SHP77 (cell line): ENCODE measurements at places on chromosomes 2 and 18.

DNA sequence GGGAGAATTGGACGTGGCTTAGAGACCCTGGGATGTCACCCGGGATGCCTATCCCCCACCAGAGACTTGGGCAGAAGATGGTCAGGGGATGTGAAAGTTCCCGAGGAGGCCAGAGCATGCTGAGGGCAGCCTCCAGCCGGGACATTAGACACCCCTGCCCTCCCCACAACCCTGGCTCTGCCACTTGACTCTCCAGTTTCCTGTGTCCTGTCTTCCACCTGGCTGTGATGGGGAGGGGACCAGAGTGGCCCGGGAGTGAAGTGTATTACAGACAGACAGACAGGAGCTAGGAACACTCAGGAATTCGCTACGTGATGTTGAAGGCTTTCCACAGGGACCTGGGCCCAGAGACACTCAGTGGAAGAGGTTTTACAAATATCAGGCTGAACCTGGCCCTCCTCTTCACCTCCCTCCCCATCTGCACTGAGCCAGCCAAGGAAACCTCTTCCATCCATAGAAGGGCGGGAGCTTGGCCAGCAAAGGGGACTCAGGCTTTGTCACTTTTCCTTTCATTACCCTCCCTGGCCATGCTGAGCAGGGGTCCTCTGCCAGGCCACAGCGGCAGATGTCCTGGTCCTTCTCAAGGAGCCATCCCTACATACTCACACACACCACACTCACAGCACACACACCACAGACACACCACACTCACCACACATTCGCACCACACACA, 60.7 kb downstream of the SDC1 start:
- no peak for DNase-seq

GRCh38 chr2:11872247-11872947, 126.0 kb downstream of the LPIN1 start:
- DNase-seq = peak; percentile 67

- DNase-seq = no peak
These were observed 32.1 kb downstream of the PPM1B start for GRCh38 chr2:44200759-44201158.

DNA sequence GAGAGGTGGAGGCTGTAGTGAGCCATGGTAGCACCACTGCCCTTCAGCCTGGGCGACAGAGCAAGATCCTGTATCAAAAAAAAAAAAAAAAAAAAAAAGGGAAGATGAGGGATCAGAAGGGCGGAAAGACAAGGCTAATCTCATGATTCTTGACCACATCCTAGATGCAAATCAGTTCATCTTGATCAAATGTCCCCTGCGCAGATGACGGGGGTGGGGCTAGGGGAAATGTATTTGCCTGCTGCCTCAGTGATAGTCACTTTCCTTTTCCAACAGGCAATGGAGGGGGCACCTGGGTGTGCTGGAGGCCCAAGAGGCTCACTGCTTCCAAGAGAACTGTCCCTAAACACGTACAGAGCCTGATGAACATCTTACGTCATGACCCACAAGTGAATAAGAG, 3.7 kb upstream of the EMILIN2 start:
- DNase-seq = no peak

DNA sequence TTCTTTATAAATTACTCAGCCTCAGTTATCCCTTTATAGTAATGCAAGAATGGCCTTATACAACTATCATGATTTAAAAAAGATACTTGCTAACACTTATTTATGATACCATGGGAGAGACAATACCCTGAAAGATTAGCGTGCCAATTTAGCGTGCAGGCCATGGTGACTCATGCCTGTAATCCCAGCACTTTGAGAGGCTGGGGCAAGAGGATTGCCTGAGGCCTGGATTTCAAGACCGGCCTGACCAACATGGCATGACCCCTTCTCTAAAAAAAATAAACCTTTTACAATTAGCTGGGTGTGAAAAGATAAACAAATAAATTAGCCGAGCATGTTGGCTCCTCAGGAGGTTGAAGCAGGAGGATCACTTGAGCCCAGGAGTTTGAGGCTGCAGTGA, 493.4 kb upstream of the FSIP2 start:
- no peak for DNase-seq

GRCh38 chr2:38123911-38124310, 48.0 kb upstream of the CYP1B1 start:
- DNase-seq = no peak
